A549 (cell line): ENCODE measurements at places on chromosomes 5 and 9.

- DNase-seq: no peak
Observed at GRCh38 chr5:11955331-11955730, 51.1 kb upstream of the CTNND2 start.

DNA sequence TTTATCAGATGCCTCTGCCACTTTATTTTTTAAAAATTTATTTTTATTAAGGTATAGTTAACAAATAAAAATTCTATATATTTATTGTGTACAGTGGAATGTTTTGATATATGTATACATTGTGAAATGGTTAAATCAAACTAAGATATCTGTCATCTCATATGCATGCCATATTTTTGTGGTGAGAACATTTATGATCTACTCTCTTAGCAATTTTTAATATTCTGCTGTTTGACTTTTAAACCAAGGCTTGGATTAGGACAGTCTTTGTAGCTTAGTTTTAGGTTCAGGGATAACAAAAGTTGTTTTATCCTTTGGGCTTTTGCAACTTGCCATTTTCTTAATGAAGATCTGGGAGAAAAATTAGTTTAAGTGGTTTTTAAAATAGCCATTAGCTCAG, 46.0 kb upstream of the CDKN2B start:
- DNase-seq: no peak

DNA sequence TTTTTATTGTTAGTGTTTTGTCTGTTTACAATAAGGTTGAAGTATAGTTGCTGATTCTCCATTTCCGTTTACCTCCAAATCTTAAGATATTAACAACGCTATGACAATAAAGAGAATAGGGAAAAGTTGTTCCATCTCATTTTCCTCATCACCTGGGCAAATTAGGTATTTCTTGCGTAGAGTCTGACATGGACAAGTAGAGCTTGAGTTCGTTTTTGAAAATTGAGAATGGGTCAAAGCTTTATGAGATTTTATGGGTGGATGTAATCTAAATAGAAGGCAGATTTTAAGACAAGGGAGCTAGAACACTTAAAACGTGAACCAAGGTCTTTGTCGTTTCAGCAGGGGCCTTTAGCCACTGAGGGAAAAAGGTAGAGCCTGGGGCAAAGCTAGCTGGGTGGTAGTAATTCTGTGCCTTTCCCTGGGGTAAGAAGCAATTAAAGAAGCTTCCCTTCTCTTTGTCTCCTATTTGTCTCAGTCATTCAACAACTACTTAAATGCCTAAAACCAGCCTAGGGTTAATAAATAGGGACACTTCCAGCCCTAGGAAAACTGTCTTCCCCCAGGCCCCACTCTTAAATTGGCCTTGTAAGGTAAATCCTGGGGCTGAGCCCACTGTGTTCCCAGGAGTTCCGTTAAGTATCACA, 551 bp upstream of the CAAP1 start:
- DNase-seq: no peak

- DNase-seq: no peak
Observed at GRCh38 chr9:94985649-94986048, 259.1 kb downstream of the AOPEP start.

DNA sequence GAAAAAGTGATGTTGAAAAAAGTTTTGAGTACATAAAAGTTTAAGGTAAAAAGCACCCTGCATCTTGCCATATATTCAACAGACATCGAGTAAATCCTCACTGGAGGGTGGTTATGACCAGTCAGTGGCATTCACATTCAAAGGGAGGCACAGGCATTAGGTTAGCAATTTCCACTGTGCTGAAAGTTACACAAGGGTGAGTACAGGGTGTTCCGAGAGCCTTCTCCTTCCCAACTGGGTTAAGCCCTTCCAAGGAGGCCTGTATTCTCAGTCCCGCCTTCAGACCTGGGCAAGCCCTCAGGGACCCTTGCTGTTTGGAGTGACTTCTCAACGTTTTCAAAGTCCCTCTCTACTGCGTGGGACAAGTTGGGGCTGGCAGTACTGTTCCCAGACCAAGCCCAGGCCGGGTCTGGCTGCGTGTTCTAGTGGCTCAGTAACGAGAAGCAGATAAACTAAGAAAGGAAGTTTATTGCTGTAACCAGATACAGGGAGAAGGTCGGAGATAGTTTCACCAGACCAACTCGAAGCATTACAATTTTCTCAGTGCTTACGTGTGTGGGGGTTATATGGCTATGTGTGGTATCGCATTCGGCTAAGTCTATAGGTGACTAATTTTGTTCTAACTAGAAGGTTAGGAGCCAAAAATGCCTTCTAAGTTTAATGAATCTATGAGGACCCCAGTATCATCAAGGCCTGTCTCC, 13.0 kb upstream of the SETX start:
- no peak for DNase-seq

DNA sequence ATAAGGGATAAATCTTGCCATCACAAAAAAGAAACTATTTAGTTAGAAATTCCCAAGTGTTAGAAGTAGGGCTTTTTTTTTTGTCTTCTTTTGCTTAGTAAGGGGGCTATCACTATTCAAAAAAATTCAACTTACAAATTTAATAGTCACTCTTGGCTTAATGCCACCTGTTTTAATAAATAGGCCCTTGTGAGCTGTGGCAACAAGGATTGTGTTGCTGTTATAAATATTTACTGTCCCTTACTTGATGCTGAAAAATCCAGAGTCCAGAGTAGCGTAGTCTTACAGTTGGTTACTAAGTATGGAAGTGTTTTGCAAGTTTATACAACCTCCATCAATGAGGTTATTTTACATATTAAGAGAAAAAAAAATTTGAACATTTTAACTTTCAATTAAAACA, 21.4 kb upstream of the CEP78 start:
- DNase-seq: no peak

- no peak for DNase-seq
Observed at GRCh38 chr5:1860949-1861348, 21.8 kb downstream of the IRX4 start.

GRCh38 chr5:1545126-1545804, 21.5 kb upstream of the LPCAT1 start:
- no peak for DNase-seq

DNA sequence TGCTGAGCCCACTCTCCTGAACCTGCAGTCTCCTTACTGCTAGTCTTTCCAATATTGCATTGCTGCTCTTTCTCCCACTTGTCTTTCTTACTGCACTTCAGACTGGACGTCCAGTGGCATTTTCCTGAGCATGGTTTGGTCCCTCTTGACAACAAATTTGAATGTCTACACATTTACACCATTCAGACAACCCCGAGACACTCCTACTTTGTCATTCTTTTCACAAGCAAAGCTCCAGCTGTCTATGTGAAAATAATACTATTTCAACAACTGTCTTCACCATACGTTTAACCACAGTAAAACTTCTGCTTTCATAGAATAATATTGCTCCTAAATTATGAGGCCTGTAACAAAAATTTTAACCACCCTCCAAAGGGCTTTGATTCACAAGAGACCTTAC, 10.4 kb upstream of the APTX start:
- no peak for DNase-seq

DNA sequence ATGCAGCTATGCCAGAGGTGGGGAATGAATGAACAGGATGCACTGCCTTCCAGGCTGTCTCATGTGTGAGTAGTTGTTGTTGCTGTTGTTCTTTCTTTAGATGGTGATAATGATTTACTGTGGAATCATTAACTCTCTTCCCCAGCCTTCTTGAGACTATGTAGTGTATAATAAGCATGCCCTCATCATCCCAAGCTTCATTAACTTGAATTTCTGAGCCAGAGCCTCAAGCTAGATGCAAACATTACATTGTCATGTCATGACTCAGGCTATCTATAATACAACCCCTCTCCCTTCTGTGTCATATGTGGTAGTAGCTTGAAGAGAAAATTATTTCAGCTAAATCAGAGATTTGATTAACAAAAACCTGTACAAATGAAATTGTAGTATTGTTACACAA, 10.0 kb upstream of the ADAMTSL1 start:
- no peak for DNase-seq

DNA sequence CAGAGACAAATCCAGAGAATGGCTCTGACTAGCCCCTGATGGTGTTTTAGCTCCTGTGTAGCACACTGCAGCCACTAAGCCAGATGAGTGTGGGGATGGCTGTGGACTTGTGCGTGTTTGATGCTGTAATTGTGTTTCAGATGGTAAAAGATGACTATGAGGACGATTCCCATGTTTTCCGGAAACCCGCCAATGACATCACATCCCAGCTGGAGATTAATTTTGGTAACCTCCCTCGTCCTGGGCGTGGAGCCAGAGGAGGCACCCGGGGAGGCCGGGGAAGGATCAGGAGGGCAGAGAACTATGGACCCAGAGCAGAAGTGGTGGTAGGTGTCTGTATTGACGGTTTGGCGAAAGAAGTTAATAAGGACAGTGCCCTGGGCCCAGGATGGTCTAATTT, 38.0 kb downstream of the HABP4 start:
- DNase-seq: no peak

DNA sequence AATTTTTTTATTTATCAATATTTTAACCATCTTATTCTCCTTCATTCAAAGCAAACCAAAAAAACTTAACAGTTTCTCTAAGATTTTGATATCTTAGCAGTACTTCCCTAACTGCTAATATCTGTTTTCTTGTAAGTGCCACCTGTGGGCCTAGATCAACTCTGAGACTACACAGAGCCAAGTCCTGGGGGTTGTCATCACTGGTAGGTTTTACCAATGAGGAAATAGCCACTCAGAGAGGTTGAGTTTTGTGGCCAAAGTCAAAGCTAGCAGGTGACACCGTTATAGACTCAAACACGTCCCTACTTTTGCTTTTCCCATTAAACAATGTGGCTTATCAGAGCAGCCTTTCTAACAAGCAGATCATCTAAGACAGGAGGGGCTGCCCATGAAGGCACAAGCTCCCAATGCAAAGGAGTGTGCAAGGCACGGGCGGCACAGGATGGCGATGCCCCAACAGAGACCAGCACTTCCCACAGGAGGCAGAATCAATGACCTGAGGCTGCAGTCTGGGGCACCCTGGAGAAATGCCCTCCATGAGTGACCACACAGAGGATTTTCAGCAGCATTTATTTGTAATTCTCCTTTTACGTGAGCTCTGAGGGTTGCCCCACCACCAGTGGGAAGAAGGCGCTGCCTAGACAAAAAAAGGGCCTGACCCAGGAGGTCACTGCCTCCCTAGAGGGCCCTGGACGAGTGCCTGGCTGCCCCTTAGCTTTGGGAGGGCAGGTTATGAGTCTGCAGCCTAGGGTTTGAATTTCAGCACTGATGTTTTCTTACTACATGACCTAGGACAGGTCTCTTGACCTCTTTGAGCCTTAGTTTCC, 7.4 kb downstream of the TBC1D2 start:
- DNase-seq: no peak

GRCh38 chr5:108297042-108297601, 84.8 kb downstream of the FBXL17 start:
- DNase-seq: no peak

DNA sequence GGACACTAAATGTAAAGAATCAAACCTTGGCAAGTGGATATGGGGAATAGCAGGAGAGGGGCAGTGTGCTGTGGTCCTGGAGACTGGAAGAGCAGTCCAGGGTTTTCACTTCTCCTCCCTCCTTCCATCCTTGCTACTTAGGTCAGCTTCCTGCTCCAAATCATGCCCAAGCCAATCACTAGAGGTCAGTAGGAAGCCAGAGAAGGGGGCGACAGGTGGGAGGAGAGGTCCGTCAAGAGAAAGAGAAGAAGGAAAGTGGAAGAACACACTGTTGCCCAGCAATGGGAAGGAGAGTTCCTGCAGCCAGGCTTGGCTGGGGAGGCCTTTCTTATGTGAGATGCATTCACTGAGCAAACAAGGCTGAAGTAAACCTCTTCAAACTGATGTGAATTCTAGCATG, 289.6 kb downstream of the DTWD2 start:
- DNase-seq: no peak

DNA sequence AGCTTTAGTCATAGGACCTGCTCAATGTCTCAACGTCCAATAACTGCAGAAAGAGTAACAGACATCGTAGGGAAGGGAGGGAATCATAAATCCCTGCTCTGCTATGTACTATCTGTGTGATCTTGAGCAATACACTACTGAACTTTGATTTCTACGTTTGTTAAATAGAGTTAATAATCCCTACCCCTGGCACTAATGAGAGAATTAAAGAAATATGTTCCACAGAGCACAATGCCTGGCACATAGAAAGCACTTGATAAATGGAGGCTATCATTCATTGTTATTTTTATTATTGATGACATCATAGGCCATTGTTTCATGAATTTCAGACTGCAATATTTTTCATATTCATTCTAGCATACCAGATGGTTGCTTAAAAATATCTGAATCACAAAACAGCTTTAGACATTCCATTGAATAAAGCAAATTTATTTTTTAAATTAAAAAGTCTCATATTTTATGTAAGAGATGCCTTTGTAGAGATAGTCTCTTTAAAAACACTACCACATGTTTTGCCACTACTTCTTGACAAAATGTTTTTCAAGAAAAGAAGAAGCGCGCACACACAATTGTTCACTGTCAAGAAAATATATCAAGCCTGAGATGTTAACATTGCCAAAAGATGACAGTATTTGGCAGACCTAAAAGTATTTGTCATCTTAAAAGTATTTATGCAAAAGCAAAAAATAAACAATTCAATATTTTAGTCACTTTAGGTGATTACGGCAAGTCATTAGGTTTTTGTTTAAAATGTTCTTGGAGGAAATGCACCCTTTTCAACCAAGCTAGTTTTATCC, 108.5 kb downstream of the EBF1 start:
- DNase-seq: no peak

DNA sequence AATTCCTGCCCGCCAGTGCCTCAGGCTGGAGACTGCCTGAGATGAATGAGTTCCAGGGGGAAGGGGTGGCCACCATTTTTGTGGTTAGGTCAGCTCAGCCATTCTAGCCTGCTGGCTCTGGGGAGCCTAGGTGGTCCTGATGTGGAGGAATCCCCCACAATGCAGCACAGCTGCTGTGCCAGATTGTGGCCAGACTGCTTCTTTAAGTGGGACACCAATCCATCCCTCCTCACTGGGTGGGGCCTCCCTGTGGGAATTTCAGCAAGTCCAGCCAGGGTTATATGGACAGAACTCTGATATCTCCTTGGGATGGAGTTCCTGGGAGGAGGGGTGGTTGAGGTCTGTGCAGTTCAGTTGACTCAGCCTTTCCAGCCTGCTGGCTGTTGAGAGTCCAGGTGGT, 51.2 kb upstream of the DAP start:
- DNase-seq: no peak
